ENCODE measurements at places on chromosomes 12 and 14. TPM values are rescaled to one million over a fixed set of nuclear protein-coding genes. Genes with fewer than 3 reads are reported as not detected.
A peak's percentile ranks its signal among the peaks of the same experiment; 100 is the strongest.

Gene OVCH1
- polyA plus RNA-seq = 0.28 TPM

Gene CLEC6A
- polyA plus RNA-seq = not detected

Gene CLEC4C
- polyA plus RNA-seq = 0.07 TPM

Gene SLCO1B1
- not detected for polyA plus RNA-seq

DNA sequence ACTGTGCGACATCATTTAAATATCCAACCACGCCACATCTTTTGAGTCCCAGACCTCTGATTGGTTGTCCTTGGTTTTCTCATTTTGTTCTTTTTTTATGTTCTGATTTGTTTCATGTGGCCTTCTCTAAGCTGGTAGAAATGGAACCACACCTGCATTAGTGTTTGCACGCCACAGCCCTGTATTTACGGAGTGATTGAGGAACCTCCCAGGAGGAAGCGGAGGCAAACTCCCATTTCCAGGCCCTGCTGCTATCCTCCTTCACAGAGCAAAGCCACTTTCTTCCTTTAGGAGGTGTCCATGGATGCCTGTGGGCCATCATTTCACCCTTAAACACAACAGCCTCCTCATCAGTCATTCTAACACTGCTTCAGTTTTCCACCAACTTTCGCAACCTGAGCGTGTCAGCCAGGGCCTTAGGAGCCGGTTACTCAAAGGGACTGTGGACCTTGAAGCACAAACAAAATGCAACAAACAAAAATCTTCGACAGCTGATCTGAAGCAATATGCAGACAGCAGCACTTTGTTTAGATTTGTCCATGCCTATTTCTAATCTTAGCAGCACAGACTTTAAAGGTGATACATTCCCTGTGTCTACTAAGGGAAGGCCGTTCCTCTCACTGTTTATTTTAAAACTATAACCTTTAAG, 1258.1 kb upstream of the TMEM132C start:
- H3K4me1 ChIP-seq = peaks cover 26% of the 10 kb centered on the region
- peak overlapping the region; percentile 52 for H3K27ac ChIP-seq
- no peaks in the 10 kb centered on the region for H3K27me3 ChIP-seq
- no peaks in the 10 kb centered on the region for H3K36me3 ChIP-seq
- no peak overlapping the region for H3K4me3 ChIP-seq
- peak; percentile 70 for DNase-seq

DNA sequence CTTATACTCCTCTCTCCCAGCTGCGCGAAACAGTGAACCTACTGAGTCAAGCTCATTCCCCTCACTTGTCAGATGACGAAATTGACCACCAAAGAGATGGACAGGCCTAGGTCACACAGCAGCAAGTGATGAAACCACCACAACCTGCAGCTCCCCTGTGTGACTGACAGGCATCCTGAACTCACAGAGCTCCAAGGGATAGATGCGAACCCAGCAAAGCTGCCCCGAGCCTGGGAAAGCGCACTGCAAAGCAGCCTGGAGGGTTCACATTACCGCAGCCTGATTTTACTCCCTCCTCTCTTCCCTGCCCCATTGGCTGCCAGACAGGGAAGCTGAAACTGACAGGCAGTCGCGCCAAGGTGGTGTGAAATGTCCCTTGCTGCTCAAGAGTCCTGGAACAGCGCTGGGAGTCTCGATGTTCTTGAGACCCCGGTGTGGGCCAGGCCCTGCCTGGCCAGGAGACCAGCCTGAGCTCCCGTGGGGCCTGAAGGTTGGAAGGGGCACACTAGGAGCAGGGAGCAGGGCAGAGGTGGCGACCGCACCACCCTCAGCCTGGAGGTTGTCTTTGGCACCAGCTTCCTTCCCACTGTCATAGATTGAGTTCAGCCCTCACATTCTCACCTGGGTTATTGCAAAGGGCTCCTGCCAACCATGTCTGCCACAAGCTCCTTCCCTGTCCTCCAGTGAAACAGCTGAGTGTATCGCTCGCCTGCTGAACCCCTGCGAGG, 36.3 kb downstream of the SNRNP35 start:
- no peaks in the 10 kb centered on the region for H3K27me3 ChIP-seq
- peaks cover 12% of the 10 kb centered on the region for H3K36me3 ChIP-seq
- no peak for DNase-seq
- H3K27ac ChIP-seq = no peak overlapping the region

Measured in large intestine (tissue), 12 donors.